ENCODE measurements at places on chromosomes 1 and 21. TPM values are rescaled to one million over a fixed set of nuclear protein-coding genes. Genes with fewer than 3 reads are reported as not detected.

- DNase-seq = no peak
Observed at GRCh38 chr1:222759451-222760035, 22.5 kb downstream of the FAM177B start.

KPRP gene
- total RNA-seq = not detected

DNA sequence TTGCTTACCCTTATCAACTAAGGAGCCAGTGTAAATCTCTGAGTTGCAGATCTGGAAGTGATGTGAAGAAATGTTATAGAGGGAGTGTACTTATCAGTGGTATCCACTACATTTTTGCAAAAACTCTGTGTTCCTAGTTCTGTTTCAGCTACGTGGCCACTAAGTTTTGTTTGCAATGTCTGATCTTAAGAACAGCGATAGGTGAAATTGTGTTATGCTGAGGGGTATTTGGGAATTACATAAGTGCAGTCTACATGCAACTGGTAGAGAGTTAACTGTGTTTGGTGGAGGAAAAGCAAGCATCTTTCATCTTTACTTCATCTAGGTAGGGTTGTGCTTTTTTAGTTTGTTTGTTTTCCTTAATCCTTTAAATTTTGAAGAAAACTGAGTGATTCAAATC lies 198.8 kb upstream of the SGIP1 start:
- DNase-seq = no peak

SHE gene
- total RNA-seq = not detected

DNA sequence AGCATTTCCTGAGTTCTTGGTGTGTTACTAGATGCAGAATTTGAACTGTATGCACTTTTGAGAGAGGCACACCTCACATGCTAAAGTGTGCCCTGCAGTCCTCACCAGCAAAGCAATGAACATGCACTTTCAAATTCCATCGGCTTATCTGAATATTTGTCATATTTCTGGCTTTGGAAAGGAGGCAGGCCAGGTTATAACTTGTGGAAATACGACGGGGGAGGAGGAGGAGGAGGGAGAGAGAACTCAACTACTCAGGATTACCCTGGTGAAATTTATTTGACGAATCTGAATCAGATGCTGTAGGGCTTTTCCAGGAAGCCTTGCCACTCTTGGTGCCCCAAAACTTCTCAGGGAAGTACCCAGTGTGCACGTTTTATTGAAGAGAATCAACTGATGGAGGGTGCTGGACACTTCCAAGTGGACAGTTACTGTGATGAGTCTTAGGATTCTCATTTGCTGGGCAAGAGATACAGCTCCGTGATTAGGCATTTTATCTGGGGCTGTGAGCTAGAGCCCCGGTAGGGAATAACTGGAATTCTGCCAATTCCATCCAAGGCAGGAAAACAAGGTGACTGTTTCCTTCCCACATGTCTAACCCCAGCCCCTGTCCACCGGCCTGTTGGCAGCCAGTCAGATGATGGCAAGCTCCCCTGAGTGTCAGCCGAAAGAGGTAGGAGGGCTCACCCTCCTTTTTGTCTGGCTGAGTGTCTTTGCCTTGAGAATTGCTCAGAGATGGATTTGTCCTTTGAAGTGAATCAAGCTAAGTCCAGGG lies 3.8 kb downstream of the PDPN start:
- DNase-seq = no peak

- DNase-seq = no peak
Observed at GRCh38 chr1:170539154-170539553, 7.2 kb downstream of the GORAB start.

APCS gene
- total RNA-seq = not detected

DNA sequence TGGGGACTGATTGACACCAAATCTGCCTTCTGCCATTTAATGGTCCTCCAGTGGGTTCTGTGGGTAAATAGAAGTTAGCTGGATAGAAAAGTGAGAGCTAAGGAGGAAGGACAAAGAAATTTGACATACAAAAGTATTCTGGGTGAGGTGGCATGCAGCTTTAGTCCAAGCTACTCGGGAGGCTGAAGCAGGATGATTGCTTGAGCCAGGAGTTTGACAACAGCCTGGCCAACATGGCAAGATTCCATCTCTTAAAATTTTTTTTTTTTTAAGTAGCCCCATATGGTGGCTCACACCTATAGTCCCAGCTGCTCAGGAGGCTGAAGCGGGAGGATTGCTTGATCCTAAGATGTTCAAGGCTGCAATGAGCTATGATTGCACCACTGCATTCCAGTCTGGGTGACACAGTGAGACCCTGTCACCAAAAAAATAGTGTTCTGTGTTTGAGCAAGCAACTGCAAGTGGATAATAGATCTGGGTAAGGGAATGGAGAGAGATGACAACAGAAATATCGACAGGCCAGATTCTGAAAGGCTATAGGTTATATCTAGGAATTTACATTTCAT lies 13.4 kb downstream of the RTCA start:
- no peak for DNase-seq

All from kidney epithelial cell (primary cell).